ENCODE measurements at places on chromosomes 6 and 20.

DNA sequence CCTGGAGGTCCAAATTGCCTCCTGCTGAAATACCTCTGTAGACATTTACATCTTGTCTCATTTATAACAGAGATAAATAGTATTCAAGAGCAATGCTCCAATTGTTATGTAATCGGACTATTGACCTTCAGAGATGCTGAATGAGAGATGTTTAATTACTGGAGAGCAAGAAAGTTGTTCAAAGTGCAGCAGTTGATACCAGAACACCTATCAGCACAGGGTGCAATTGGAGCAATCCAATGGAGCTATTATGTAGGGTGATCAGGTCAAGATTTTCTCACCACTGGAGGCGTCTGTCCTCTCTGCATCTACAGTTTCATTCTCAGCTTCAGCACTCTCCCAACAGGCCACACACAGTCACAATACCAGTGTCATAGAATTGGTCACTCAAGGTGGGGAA, 19.5 kb upstream of the TMX4 start:
- no peak for DNase-seq

- no peak for DNase-seq
Measured at GRCh38 chr6:105326216-105326615, 76.7 kb downstream of the PREP start.

- no peak for DNase-seq
Measured at GRCh38 chr6:132902901-132903300, 88.5 kb downstream of the RPS12 start.

DNA sequence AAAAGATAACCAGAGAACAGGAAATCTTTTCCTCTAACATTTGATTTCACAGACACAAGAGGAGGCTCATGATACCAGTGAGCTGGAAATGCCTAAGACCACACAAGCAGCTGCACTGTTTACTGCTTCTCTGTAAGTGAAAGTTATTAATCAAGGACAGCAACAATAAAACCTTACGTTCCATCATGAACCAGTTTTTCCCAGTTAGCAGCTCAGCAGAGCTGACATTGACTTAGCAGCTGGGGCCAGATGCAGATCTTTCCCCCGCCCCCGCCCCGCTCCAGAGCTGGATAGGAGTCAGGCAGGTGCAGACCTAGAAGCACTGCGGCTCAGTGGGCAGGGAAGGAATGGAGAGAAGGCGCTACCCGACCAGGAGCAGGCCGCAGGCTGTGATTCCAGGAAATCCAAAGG, 275.2 kb downstream of the GMDS start:
- no peak for DNase-seq

DNA sequence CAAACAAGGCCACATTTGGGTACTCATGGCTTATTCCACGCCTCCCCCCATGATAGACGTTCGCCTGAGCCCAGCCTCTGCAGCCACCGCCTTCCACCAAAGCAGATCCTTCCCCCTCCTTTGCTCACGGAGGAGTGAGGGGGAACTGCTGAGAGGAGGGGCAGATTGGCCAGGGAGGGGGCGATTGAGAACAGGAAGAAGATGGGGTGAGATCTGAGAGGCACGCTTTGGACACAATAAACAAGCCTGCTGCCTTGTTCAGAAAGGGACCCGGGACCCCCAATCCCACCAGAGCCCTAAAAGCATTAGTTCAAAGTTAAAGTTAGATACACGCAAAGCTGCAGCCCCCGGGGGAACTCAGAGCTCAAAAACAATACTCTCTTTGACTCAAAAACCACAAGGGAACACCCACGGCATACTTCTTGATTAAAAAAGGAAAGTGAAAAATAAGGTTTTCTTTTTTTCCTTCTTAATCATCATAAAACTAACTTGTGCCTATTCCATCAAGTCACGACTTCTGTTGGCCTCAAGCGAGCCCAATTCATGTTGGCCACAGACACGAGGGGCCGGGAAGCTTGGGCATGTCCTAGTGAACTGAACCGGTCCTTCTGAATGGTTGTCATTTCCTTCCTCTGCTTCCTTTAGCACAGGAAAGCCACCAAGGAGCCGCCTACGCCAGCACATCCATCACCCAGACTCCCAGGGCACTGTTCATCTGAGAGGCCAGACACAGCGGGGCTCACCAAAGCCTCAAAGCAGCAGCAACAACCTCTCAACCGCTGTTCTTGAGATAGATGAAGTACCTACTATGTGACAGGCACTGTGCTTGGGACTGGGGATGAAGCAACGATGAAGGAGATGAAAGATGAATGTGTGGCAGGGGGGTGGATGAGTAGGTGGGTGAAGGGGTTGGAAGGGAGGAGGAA, 44.7 kb downstream of the NFATC2 start:
- peak; percentile 56 for DNase-seq

- DNase-seq: no peak
Measured at GRCh38 chr6:167832497-167833395, 6.0 kb downstream of the AFDN start.

DNA sequence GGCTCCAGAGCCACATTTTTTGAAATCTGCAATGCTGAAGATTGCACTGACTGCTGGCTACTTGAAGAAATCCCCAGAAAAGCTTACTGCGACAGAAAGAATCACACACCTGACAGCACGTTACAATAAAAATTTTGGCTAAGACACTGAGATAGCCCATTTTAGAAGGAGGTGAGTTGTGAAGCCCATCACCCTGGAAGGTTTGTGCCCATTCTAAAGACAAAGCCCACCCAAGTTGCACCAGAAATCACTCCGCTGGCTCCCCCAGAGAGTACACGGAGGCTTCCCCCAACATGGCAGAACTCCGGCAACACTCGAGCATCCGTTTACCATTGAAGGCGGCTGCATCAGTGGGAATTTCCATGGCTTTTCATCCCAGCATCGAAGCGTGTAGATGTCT, 29.4 kb downstream of the LPA start:
- DNase-seq: no peak

DNA sequence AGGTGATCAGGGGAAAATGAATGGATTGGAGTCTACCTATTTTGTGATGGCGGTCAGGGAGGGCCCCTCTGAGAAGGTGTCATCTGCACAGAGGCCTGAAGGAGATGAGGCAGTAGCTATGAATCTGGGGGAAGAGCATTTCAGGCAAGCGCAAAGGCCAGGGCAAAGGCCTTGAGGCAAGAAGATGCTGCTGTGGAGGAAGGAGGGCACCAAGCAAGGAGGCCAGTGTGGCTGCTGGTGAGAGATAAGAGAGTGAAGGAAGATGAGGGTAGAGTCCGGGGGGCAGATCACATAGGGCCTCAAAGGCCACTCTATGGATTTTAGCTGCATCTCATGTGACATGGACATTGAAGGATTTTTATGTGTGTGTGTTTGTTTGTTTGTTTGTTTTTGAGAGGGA, 20.6 kb upstream of the CSNK2A1 start:
- no peak for DNase-seq

- no peak for DNase-seq
Measured at GRCh38 chr6:105593805-105594671, 191.2 kb upstream of the PREP start.

- no peak for DNase-seq
Measured at GRCh38 chr20:47125758-47126591, 230.5 kb downstream of the ZMYND8 start.

GRCh38 chr6:18306977-18307376, 42.6 kb upstream of the DEK start:
- DNase-seq: no peak

GRCh38 chr20:38075161-38075998, 41.8 kb downstream of the RPRD1B start:
- no peak for DNase-seq

- no peak for DNase-seq
Measured at GRCh38 chr6:18324706-18325042, 60.3 kb upstream of the DEK start.

GRCh38 chr20:56897318-56897957, 268.3 kb downstream of the TFAP2C start:
- DNase-seq: no peak

- DNase-seq: no peak
Measured at GRCh38 chr6:1068905-1069304, 243.0 kb upstream of the FOXQ1 start.

DNA sequence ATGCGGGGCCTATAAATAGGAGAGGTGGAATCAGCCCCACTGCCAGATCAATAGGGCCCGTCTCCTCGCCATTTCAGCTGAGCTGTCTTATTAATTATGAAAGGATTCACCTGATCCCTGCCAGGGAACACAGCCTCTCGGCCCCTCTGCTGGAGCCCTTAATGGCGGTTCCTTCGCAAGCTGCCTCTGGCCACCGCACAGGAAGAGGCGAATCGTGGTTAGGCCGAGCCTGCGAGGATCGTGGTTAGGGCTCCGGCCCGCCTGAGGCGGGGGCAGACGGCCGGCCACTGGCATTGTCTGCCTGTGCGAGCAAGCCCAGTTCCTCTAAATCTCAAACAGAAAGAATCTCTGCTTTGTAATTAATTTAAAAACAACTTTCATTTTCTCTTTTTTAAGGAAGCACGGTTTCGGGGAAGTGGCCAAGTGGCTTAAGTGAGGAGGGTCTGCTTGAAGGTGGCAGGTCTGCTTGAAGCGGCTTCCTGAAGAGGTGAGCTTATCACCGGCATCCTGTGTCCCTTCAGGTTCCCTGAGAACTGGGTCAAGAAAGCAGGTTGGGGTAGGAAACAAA, 9.2 kb downstream of the NRN1 start:
- no peak for DNase-seq

GRCh38 chr20:48758206-48758820, 69.5 kb downstream of the PREX1 start:
- peak; percentile 65 for DNase-seq

DNA sequence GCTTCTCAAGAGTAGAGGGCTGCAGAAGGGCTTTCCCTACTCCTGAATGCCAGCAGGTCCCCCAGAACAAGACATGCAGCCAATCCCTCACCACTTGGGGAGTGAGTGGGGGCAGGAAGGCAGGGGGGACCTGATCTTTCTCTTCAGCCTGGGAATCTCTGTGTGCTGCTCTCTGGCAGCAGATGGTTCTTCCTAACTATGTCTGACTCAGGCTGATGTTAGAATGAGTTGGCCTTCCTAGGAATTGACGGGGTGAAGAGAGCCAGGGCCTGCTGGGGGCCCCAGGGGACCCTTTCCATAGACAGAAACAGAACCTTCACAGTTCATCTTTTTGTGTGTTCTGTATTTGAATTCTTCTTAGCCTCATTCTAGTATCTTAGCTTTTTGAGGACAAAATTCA, 29.0 kb upstream of the TCP11 start:
- DNase-seq: no peak

DNA sequence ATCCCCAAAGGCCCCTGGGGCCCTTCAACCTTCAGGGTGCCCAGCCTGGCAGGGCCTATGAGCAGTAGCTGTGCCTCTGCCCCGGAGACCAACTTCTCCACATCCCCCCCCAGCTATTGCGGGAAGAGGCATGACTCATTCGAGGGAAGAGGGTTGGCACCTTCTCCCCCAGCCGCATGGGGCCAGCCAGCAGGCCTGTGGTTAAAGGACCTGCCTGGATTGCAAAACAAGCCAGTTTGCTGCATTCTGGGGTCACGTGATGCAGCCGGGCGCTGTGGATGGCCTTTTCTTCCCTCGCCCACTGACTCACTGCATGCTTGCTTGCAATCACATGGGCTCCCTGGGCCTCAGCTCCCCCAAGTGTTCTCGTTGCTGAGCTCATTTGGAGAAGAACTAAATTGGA, 182.5 kb downstream of the MAFB start:
- DNase-seq: peak; percentile 45

GRCh38 chr6:41577356-41578216, 31.4 kb downstream of the FOXP4 start:
- DNase-seq: no peak

DNA sequence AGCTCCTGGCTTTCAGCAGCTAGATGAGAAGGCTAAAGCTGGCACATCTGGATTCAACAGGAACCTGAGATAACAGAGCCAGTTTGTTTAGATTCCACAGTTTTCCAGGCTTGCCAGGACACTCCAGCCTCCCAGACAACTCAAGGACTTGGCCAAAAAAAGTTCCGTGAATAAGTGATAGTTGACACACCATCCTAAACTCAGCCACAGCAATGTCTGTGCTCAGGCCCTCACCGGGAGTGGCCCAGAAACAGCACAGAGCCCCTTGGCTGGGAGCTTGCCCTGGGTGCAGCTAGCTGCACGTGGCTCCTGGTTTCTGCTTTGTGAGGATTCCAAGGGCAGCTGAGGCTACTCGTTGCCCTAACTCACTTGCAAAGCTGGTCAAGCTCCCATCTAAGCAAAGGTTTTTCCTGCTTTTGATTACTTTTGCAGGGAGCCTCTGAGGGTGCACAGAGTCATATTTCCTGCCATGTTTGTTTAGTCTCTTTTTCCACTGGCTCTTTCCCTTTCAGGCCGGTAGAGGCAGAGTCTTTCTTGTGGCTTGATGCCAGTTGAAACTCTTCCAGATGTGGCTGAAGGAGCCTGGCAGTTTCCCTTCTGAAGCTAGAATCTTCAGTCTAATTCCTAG, 118.3 kb upstream of the ECI2 start:
- DNase-seq: no peak

DNA sequence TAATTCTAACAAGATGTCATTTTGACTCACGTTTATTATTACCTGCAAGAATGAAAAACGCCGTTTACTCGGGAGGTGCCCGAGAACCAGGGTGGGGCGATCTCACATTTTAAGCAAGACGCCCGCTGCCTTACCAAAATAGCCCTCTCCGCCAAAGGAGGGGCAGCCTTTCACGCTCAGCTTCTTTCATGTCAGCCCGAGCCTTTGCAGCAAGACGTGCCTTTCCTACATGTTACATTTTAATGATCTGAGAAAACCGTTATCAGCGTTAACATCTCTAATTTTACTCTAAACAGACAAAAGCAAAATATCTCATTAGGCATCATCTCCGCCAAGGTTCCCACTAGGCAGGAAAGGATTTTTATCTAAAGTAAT, 2.0 kb downstream of the BACH2 start:
- DNase-seq: peak; percentile 55

DNA sequence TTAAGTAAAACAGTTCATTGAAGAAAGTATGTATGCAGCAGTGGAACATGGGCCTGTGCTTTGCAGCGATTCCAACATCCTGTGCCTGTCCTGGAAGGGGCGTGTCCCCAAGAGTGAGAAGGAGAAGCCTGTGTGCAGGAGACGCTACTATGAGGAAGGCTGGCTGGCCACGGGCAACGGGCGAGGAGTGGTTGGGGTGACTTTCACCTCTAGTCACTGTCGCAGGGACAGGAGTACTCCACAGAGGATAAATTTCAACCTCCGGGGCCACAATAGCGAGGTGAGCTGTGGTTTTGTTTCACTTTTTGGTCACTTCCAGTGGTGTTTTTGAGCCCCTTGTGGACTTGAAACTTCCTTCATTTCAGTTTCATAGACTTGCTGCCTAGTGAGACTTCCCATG, 1.7 kb downstream of the TULP4 start:
- no peak for DNase-seq

DNA sequence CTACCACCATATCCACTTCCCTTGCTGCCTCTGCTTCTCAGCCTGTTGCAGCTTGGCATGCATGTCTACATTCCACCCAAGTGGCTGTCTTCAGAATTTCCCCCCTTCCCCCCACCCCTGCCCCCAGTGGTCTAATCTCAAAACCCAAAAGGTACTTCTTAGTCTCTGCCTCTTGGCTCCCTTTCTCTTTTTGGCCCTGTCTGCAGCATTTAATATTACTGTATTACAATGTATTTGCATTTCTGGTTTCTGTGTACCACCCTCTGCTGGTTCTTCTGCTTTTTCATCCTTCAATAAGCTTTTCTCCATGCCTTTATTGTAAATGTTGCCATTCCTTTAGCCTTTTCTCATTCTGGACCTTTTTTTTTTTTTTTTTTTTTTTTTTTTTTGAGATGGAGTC, 43.0 kb downstream of the RPRD1B start:
- no peak for DNase-seq

Data from CD4-positive, alpha-beta T cell treated with Interleukin-12 subunit alpha and Interleukin-12 subunit beta, for 1 hour (primary cell).